Naive thymus-derived CD8-positive, alpha-beta T cell (primary cell): ENCODE measurements at places on chromosomes 1 and 21. TPM values are rescaled to one million over a fixed set of nuclear protein-coding genes. Genes with fewer than 3 reads are reported as not detected.

UROD gene
- total RNA-seq, result 74.9 TPM

- H3K27me3 ChIP-seq, result no peaks in the 10 kb centered on the region
- no peaks in the 10 kb centered on the region for H3K36me3 ChIP-seq
- no peak overlapping the region for H3K4me3 ChIP-seq
- no peak overlapping the region for H3K27ac ChIP-seq
- DNase-seq, result no peak
These were observed 37.3 kb downstream of the KCNK2 start for GRCh38 chr1:215119719-215120365.

GRCh38 chr1:109112056-109112651 is 1.8 kb upstream of the ELAPOR1 start:
- H3K4me1 ChIP-seq, result peaks cover 43% of the 10 kb centered on the region
- peak overlapping the region; percentile 89 for H3K27ac ChIP-seq
- DNase-seq, result no peak
- H3K27me3 ChIP-seq, result no peaks in the 10 kb centered on the region
- H3K4me3 ChIP-seq, result peak overlapping the region; percentile 86

- no peak for DNase-seq
- H3K27ac ChIP-seq, result no peak overlapping the region
- H3K27me3 ChIP-seq, result peaks cover 6% of the 10 kb centered on the region
- H3K36me3 ChIP-seq, result peaks cover 6% of the 10 kb centered on the region
- peak overlapping the region; percentile 6 for H3K4me3 ChIP-seq
These were observed 25.0 kb downstream of the MCOLN2 start for GRCh38 chr1:84971957-84972356.

SLAMF7 gene
- total RNA-seq, result 6.2 TPM

DNA sequence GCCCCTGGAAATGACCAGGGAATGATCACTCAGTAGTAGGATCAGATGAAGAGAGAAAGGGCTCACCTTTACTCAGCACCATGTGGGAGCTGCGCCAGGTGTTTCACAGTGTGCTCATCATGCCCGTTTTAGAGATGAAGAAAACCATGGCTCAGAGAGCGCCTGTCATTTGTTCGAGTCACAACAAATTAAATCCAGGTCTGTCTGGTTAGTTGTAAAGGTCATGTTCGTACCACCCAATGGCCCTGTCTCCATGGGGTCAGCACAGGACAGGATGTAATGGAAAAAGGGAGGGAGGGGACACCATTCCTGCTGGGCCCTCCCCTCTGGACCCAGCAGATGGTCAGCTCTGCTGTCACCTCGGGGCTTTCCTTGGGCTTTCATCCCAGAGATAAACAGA is 15.2 kb downstream of the KIRREL1 start:
- no peak overlapping the region for H3K4me3 ChIP-seq
- peaks cover 2% of the 10 kb centered on the region for H3K4me1 ChIP-seq
- peaks cover 22% of the 10 kb centered on the region for H3K27me3 ChIP-seq
- DNase-seq, result no peak
- H3K27ac ChIP-seq, result no peak overlapping the region

TBX19 gene
- total RNA-seq, result 3.6 TPM

KISS1 gene
- not detected for total RNA-seq

C1orf53 gene
- total RNA-seq, result not detected

HOOK1 gene
- total RNA-seq, result 25.2 TPM

GRCh38 chr1:68232289-68233148 is at the start of gene WLS:
WLS (minus strand) TSS chr1:68232523; CDS start chr1:68232299, 224 bp downstream.
- no peak within 1 kb of the TSS for H3K27ac ChIP-seq
- no peak for DNase-seq
- H3K4me3 ChIP-seq, result peak within 1 kb of the TSS; percentile 81
- peaks cover 3% of the 10 kb centered on the region for H3K4me1 ChIP-seq
- peaks cover 28% of the 10 kb centered on the region for H3K27me3 ChIP-seq
- H3K36me3 ChIP-seq, result no peaks in the 10 kb centered on the region

LRRC38 gene
- total RNA-seq, result not detected

GRCh38 chr1:51247022-51247421 is 10.9 kb downstream of the RNF11 start:
- no peak overlapping the region for H3K27ac ChIP-seq
- peaks cover 35% of the 10 kb centered on the region for H3K36me3 ChIP-seq
- DNase-seq, result no peak
- H3K4me3 ChIP-seq, result no peak overlapping the region

GRCh38 chr21:25556091-25556490 is 51.2 kb downstream of the MRPL39 start:
- H3K4me1 ChIP-seq, result peaks cover 10% of the 10 kb centered on the region
- H3K36me3 ChIP-seq, result no peaks in the 10 kb centered on the region
- H3K27me3 ChIP-seq, result no peaks in the 10 kb centered on the region
- H3K27ac ChIP-seq, result no peak overlapping the region
- no peak for DNase-seq

DNA sequence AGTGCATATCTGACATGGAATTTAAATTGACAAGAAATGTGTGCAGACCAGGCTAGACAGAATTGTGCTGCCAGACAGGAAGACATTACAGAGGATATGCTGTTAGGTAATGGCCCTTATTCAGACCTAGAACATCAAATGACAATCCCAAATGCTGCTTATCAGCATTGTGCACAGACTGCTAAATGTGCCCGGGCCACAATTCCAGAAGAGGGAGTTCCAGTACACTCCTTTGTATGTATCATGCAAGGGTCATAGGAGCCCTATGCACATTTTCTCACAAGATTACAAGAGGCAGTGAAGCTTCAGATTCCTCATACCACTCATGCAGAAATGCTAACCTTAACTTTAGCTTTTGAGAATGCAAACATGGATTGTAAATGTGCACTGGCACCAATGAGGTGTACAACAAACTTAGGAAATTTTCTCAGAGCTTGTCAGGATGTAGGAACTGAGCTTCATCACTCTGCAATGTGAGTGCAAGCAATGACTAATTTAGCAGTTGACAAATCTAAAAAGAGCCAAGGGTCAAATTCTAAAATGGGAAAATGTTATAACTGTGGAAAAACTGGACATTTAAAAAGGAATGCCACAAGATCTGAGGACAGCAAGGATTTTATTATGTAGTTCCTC is 273.5 kb downstream of the COL11A1 start:
- no peaks in the 10 kb centered on the region for H3K4me1 ChIP-seq
- H3K36me3 ChIP-seq, result no peaks in the 10 kb centered on the region
- no peak for DNase-seq
- no peak overlapping the region for H3K27ac ChIP-seq
- H3K27me3 ChIP-seq, result no peaks in the 10 kb centered on the region

DNA sequence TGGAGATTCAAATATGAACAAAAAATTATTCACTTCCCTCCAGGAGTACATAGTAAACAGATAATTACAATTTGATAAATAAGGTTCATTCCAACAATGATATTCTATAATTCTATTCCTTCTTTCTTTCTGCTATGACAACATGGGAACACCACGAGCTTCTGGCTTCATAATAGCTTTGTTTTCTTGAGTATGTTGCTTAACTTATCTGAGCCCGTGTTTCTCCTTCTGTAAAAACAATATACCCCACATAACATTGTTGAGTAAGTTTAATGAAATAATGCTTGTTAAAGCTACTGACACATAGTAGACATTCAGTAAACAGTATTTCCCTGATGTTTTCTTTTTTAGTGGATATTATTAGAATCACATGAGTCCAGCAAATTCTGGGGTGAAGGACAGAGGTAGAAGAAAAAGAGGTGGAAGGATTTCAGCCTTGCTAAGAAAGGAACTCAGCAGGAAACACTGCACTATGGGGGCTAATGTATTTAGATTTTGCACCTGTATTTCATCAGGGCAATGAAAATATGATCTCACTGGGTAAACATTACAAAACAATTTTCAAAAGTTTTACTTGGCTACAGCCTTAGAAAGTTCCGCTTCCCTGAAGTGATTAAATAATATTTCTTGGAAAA is 430.8 kb upstream of the C1orf87 start:
- no peak overlapping the region for H3K27ac ChIP-seq
- H3K27me3 ChIP-seq, result no peaks in the 10 kb centered on the region
- no peaks in the 10 kb centered on the region for H3K4me1 ChIP-seq
- DNase-seq, result no peak
- H3K4me3 ChIP-seq, result no peak overlapping the region

- H3K27me3 ChIP-seq, result peaks cover 12% of the 10 kb centered on the region
- no peak overlapping the region for H3K4me3 ChIP-seq
- H3K27ac ChIP-seq, result no peak overlapping the region
- no peaks in the 10 kb centered on the region for H3K36me3 ChIP-seq
These were observed 472.7 kb downstream of the PLPP3 start for GRCh38 chr1:56106531-56107274.

HORMAD1 gene
- total RNA-seq, result 0.74 TPM

CHD5 gene
- 0.10 TPM for total RNA-seq

ABCD3 gene
- total RNA-seq, result 27.6 TPM

DNA sequence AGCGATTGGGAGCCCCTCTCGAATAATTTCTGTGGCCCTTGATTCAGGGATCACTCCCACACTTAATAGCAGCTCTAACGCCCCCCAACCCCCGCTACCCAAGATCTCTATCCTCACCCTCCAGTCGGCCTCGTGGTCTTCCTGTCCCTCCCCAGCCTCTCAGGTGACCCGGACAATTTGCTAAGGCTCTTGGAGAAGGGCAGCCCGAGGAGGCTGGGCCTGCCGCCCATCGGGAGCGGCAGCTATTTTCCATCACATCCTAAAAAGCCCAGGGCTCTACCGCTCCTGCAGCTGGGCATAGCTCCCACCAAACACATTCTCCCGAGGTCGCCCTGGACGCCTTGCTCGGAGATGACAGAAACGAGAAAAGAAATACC is 12.0 kb upstream of the PHLDA3 start:
- H3K4me1 ChIP-seq, result peaks cover 8% of the 10 kb centered on the region
- DNase-seq, result no peak
- peaks cover 24% of the 10 kb centered on the region for H3K36me3 ChIP-seq
- peak overlapping the region; percentile 72 for H3K4me3 ChIP-seq

GRCh38 chr1:11178021-11179015 is 10.8 kb upstream of the ANGPTL7 start:
- no peak overlapping the region for H3K4me3 ChIP-seq
- no peak for DNase-seq
- H3K27ac ChIP-seq, result no peak overlapping the region
- peaks cover 2% of the 10 kb centered on the region for H3K4me1 ChIP-seq
- no peaks in the 10 kb centered on the region for H3K27me3 ChIP-seq

KLF17 gene
- not detected for total RNA-seq

- H3K4me1 ChIP-seq, result peaks cover 2% of the 10 kb centered on the region
- H3K36me3 ChIP-seq, result no peaks in the 10 kb centered on the region
- no peak overlapping the region for H3K27ac ChIP-seq
- H3K4me3 ChIP-seq, result no peak overlapping the region
- no peak for DNase-seq
These were observed 150.9 kb downstream of the KCNJ6 start for GRCh38 chr21:37765221-37765900.

- H3K27me3 ChIP-seq, result no peaks in the 10 kb centered on the region
- no peak overlapping the region for H3K4me3 ChIP-seq
- H3K27ac ChIP-seq, result no peak overlapping the region
- DNase-seq, result no peak
- peaks cover 7% of the 10 kb centered on the region for H3K36me3 ChIP-seq
These were observed 101.7 kb downstream of the ATP5PO start for GRCh38 chr21:33813832-33814365.

KCNJ9 gene
- total RNA-seq, result not detected

PTGFRN gene
- total RNA-seq, result 0.47 TPM

DNA sequence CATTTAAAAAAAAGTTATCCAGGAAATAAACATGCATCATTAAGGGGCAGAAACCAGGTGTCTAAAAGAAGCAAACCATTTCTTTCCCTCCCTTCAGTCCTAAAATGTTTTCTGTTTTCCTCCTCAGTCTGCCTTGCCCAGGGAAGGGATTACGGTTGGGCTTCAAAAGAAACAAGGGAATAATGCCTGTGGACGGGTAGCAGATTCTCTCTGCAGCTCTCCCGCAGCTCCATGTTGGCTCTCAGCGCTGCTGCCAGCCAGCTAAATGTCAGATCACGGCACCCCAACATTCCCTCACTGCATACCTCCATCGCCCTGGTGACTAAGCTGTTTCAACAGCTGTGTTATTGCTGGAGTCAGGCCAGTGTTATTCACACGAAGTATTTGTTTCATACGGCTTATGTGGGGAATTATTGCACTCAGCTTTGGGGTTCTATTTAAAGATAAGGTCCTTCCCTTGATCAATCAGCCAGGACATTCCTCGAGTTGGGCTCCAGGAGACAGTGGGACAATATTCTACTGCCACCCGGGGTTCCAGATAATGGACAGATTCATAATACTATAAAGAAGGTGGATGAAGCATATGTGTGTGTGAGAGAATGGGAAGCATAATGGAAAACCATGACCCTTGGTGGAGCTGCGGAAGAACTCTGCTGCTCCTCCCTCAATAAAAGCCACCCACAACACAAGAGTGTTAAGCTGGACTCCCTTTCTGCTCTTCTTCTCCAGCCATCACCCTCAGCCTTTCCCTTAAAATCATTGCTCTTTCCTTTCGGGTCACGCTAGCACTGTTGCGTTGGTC is 58.2 kb downstream of the WLS start:
- no peaks in the 10 kb centered on the region for H3K36me3 ChIP-seq
- no peak for DNase-seq
- peaks cover 14% of the 10 kb centered on the region for H3K27me3 ChIP-seq

PROX1 gene
- not detected for total RNA-seq

- peaks cover 28% of the 10 kb centered on the region for H3K4me1 ChIP-seq
- H3K27ac ChIP-seq, result no peak overlapping the region
- DNase-seq, result peak; percentile 50
- peak overlapping the region; percentile 92 for H3K4me3 ChIP-seq
These were observed 374 bp downstream of the SH2D5 start for GRCh38 chr1:20732071-20732587.

DNA sequence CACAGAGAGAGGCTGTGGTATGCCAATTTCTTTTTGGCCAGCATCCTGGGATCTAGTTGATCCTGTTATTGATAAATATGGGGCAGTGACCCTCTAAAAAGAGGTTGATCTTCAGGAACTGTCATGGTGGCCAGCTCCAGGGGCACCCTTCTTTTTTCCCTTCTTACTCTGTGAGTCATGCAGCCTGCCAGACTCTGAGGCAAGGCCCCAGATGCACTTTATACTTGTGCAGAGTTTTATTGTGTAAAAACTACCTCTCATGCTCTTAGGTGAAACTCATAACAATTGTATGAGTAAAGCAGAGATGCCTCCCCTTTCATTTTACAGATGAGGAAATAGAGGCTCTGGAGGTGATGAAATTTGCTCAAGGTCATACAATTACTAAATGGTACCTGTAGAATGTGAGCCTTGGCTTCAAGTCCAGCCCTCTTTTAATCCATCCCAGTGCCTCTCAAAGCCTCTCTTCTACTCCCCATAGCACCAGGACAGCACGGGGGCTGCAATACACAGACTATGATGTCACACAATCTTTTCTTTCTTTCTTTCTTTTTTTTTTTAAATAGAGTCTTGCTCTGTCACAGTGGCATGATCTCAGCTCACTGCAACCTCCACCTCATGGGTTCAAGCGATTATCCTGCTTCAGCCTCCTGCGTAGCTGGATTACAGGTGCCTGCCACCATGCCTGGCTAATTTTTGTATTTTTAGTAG is 387.8 kb downstream of the KCNH1 start:
- no peak for DNase-seq
- peaks cover 2% of the 10 kb centered on the region for H3K27me3 ChIP-seq
- no peaks in the 10 kb centered on the region for H3K4me1 ChIP-seq
- H3K4me3 ChIP-seq, result no peak overlapping the region
- no peak overlapping the region for H3K27ac ChIP-seq

CRYZ gene
- 19.1 TPM for total RNA-seq
